HCT116 (cell line): ENCODE measurements at places on chromosomes 1 and 21.
A peak's percentile ranks its signal among the peaks of the same experiment; 100 is the strongest.

DNA sequence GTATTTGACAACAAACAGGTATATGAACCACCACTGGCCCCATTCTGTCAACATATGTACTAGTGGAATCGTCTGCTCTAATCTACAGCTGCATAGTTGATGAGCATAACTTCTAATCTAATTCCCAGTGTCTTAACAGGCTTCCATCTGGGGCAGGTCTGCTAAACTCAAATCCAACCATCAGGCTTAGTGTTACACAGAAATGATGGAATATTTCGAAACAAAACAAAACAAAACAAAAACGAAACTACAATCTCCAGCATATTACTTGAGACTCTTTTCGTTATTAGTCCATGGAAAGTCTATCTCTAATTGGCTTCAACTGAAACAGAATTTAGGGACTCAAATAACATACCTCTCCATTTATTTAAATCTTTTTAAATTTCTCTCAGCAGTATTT lies 37.6 kb downstream of the DIPK1A start:
- no peaks in the 10 kb centered on the region for H3K4me1 ChIP-seq
- no peak overlapping the region for H3K4me3 ChIP-seq
- no peak for DNase-seq
- H3K27me3 ChIP-seq = no peaks in the 10 kb centered on the region
- no peaks in the 10 kb centered on the region for H3K36me3 ChIP-seq

- no peak for DNase-seq
- no peak overlapping the region for H3K4me3 ChIP-seq
- no peaks in the 10 kb centered on the region for H3K36me3 ChIP-seq
- H3K4me1 ChIP-seq = no peaks in the 10 kb centered on the region
Measured at GRCh38 chr21:16408280-16408679, 678.5 kb downstream of the USP25 start.

DNA sequence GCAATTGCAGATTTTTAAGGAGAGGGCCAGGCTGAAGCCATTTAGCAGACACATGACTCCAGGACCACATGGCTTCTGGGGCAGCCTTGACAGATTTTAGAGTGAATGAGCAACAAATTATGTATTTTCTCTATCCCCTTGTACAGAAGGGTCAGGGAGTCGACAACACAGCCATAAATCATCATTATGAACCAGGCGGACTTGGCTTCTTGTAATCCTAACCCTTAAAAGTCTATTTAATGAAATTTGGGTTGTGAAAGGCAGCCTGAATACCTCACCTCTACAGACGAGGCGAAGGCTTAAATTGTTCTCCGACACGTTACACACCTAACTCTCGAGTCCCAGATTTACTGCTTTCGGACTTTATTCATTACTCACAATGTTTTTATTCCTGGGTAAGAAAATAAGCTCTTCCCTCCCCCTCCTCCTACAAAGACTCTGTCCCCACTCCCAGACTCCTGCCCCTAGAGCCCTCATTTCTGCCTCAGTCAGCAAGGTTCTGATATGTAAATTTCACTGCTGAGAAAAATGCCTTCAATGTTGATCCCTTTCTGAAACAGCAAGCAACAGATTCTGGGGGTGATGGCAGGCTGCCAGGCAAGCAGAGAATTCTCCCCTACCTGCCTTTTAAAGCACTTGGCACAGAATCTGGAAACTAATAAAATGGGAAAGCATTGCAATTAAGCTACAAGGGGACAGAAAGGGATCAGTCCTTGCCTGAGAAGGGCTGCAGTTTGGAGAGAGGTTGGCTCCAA lies 51.6 kb downstream of the PLPP3 start:
- DNase-seq = no peak
- no peaks in the 10 kb centered on the region; the same call in 1 of the 2 replicates for H3K4me1 ChIP-seq
- H3K27ac ChIP-seq = no peak overlapping the region

- H3K27me3 ChIP-seq = no peaks in the 10 kb centered on the region
- H3K4me1 ChIP-seq = peaks cover 5% of the 10 kb centered on the region
- no peak overlapping the region for H3K27ac ChIP-seq
- no peaks in the 10 kb centered on the region for H3K36me3 ChIP-seq
Measured at GRCh38 chr21:37044643-37045042, 28.2 kb downstream of the PIGP start.

DNA sequence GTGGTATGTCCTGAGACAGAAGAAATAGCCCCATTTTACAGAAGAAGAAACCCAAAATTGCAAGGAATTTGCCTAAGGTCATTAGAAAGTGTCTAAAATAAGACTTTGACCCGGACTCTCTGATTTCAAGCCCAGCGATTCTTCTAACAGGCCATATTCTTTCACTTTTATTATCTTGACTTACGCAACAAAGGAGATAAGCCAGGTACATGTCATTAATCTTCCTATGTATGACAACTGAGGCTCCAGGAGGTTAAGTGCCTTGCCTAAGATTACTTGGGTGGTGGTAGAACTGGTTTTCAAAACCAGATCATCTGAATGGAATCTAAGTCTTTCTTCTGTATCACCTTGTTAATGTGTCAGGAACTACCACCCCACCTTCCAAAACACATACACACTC lies 124.3 kb downstream of the PBX1 start:
- DNase-seq = peak; percentile 78
- peaks cover 49% of the 10 kb centered on the region for H3K4me1 ChIP-seq
- peak overlapping the region; percentile 30 for H3K4me3 ChIP-seq
- peak overlapping the region; percentile 52 for H3K27ac ChIP-seq

DNA sequence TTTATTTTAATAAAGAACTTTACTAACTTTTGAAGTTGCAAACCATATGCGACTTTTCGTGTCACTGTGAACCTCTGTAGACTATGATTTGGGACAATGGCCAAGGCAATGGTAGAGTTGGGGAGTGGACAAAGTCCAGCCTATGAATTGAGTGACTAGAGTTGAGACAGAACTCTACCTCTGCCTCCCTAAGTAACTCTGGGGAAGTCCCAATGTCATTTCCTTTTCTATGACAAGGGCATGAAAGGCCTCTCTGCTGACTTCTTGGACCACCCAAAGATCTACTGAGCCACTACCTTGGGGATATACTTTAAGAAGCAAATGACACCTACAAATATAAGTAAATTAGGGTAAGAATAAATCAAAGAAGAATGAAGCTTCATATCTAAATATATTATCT lies 19.3 kb downstream of the BEND5 start:
- H3K27me3 ChIP-seq = peaks cover 13% of the 10 kb centered on the region; the same call in 1 of the 2 replicates
- no peak for DNase-seq
- no peak overlapping the region for H3K4me3 ChIP-seq

DNA sequence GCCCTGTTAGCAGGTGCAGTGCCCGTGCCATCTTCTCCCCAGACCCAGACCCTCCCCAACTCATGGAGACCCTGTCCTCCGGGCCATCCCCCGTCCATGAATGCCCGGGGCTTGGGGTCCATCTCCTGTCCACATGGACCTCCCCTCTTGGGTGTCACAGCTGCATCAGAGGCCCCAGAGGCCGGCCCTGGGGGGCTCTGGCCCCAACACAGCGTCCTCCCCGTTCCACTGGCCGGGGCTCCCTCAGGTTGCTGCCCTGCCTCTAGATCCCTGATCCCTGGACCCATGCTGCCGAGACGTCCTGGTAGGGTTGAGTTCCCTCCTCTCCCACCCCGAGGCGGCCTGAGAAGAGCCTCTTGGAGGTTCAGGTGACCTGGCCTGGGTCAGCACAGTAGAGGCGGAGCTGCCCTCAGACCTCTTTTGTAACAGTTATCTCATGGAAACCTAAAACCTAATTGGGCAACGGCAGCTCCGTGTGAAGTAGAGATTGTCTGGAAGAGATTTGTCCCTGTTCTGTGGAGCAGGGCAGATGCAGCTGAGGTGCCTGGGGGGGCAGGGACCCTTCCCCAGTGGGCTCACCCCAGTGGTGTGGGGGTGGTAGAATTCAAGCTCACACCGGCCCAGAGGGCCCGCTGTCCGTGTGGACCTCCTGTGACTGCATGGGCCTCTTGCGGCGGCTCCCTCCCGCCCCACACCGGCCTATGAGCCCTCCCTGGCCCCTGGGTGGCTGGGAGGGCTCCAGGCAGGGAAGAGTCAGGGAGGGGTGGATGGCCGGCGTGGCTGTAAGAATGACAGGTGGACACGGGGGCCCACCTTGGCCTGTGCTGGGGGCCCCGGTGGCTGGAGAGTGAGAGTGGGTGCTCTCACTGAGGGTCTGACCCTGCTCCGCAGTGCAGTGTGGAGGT lies 56.1 kb downstream of the SKI start:
- no peaks in the 10 kb centered on the region for H3K27me3 ChIP-seq
- no peak overlapping the region for H3K27ac ChIP-seq
- no peak overlapping the region for H3K4me3 ChIP-seq
- no peak for DNase-seq
- no peaks in the 10 kb centered on the region for H3K4me1 ChIP-seq

GRCh38 chr1:107141491-107142126 lies 770 bp downstream of the NTNG1 start:
- H3K27me3 ChIP-seq = no peaks in the 10 kb centered on the region
- no peak overlapping the region for H3K27ac ChIP-seq
- H3K4me1 ChIP-seq = no peaks in the 10 kb centered on the region
- DNase-seq = no peak
- H3K36me3 ChIP-seq = no peaks in the 10 kb centered on the region
- H3K4me3 ChIP-seq = no peak overlapping the region

DNA sequence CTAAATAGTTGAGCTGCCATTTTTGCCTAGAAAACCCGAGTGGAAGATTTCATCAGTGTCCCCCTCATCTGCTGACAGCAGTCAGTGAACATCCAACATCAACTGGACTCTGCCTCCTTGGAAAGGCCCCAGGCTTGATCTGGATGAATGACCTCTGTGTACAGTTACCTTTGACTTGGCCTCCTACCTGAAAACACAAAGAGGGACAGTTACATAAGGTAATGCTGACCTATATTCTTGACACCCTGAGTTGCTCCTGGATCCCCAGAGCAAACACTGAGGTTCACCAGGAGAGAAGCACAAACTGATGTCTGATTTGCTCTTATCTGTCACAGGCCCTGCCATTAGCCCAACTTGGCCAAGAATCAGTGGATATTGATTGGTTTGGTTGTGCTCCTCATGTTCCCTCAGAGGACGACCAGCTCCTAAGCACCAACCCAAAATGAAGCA lies 138.9 kb downstream of the PROX1 start:
- DNase-seq = no peak
- H3K4me1 ChIP-seq = no peaks in the 10 kb centered on the region; the same call in 1 of the 2 replicates
- no peaks in the 10 kb centered on the region for H3K27me3 ChIP-seq
- H3K36me3 ChIP-seq = no peaks in the 10 kb centered on the region

- no peak overlapping the region for H3K4me3 ChIP-seq
- H3K27ac ChIP-seq = peak overlapping the region; percentile 65
- no peaks in the 10 kb centered on the region for H3K27me3 ChIP-seq
- DNase-seq = no peak
Measured at GRCh38 chr1:25550155-25550506, 6.7 kb downstream of the LDLRAP1 start.

- DNase-seq = no peak
- no peaks in the 10 kb centered on the region for H3K4me1 ChIP-seq
- no peaks in the 10 kb centered on the region for H3K36me3 ChIP-seq
- no peak overlapping the region for H3K4me3 ChIP-seq
- peaks cover 65% of the 10 kb centered on the region for H3K27me3 ChIP-seq
- no peak overlapping the region for H3K27ac ChIP-seq
Measured at GRCh38 chr1:165445388-165445787, 462 bp upstream of the RXRG start.

GRCh38 chr1:102472520-102472919 lies 475.8 kb upstream of the OLFM3 start:
- DNase-seq = no peak
- H3K4me1 ChIP-seq = no peaks in the 10 kb centered on the region
- H3K36me3 ChIP-seq = no peaks in the 10 kb centered on the region
- H3K27me3 ChIP-seq = no peaks in the 10 kb centered on the region
- no peak overlapping the region for H3K4me3 ChIP-seq
- H3K27ac ChIP-seq = no peak overlapping the region

GRCh38 chr1:164440232-164440631 lies 118.8 kb upstream of the PBX1 start:
- no peak for DNase-seq
- H3K27me3 ChIP-seq = no peaks in the 10 kb centered on the region
- H3K36me3 ChIP-seq = no peaks in the 10 kb centered on the region
- H3K4me3 ChIP-seq = no peak overlapping the region

GRCh38 chr1:221837896-221838295 lies 96.0 kb upstream of the DUSP10 start:
- no peak for DNase-seq
- peaks cover 14% of the 10 kb centered on the region for H3K4me1 ChIP-seq
- no peak overlapping the region for H3K4me3 ChIP-seq
- no peaks in the 10 kb centered on the region for H3K27me3 ChIP-seq
- no peaks in the 10 kb centered on the region for H3K36me3 ChIP-seq

DNA sequence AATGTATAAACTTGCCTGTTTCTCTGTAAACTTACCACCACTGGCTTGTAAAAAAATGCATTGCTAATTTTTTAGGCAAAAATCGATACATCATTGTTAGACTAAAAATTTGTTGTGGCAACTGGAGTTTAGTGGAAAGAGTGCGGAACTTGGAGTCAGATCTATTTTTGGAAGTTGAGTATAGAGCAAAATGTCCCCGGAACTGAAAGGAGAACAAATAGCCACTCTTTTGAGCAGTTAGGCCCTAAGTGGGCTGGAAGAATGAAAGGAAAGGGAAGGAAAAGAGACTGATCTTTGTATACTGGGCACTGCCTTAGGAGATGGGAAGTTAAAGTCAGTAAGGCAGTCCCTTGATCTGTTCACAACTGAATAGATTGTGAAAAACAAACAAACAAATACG lies 30.2 kb downstream of the OPTC start:
- no peak for DNase-seq

GRCh38 chr1:31531177-31531999 lies 44.9 kb upstream of the TINAGL1 start:
- peaks cover 15% of the 10 kb centered on the region for H3K4me1 ChIP-seq
- DNase-seq = no peak
- no peak overlapping the region for H3K4me3 ChIP-seq

- no peak for DNase-seq
- no peaks in the 10 kb centered on the region for H3K36me3 ChIP-seq
- H3K27me3 ChIP-seq = no peaks in the 10 kb centered on the region
- no peak overlapping the region for H3K27ac ChIP-seq
- peaks cover 19% of the 10 kb centered on the region for H3K4me1 ChIP-seq
Measured at GRCh38 chr1:56333461-56333860, 245.9 kb downstream of the PLPP3 start.

- DNase-seq = no peak
- H3K4me1 ChIP-seq = peaks cover 13% of the 10 kb centered on the region
- no peaks in the 10 kb centered on the region for H3K27me3 ChIP-seq
- no peak overlapping the region for H3K4me3 ChIP-seq
Measured at GRCh38 chr21:17460094-17460493, 52.7 kb upstream of the CXADR start.

- H3K27me3 ChIP-seq = no peaks in the 10 kb centered on the region
- H3K4me1 ChIP-seq = no peaks in the 10 kb centered on the region
- no peak overlapping the region for H3K27ac ChIP-seq
- H3K36me3 ChIP-seq = no peaks in the 10 kb centered on the region
- no peak for DNase-seq
Measured at GRCh38 chr1:184146202-184146601, 94.7 kb downstream of the TSEN15 start.

DNA sequence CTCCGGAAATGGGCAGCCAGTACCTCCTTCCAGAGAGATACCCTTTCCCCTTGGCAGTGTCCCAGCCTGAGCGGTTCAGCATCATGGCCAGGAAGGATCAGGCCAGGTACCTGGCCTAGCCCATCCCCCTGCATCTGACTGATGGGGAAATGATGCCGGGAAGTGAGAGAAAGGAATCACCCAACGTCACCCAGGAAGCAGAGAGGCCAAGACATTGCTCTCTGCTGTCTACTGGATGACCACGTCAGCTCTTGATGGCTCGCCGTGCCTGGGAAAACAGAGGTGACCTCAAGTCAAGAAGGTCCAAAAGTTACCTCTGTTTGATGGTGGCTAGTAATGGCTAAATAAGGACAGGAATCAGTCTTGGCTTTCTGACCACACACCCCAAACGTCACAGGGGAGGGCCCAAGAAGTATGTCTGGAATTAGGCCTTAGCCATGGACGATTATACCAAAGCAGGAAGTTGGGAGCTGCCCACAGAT lies 79.0 kb downstream of the MRPL37 start:
- H3K27ac ChIP-seq = no peak overlapping the region
